CD8-positive, alpha-beta memory T cell (primary cell): ENCODE measurements at places on chromosomes 7 and 10.

DNA sequence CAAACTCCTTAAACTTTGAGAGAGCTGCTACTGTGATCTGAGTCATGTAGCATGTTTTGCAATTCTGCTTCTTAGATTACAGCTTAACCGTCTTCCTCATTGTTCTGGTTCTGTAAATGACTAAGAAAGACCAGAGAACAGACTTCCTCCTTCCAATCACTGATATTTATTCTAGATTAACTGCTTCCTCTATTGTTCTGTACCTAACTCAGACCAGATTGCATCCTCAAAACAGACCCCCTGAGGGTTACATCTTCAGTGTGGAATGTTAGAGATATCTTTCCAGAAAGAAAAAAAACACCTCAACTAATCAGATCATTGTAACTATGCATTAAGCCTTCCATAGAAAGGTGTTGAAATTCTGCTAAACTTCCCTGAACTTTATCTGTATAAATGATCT is 5.7 kb upstream of the PIP start:
- no peak for DNase-seq

- DNase-seq, result no peak
Observed at GRCh38 chr7:12968836-12969422, 281.5 kb downstream of the ARL4A start.

- no peak for DNase-seq
Observed at GRCh38 chr10:71486484-71487114, 89.9 kb downstream of the CDH23 start.

DNA sequence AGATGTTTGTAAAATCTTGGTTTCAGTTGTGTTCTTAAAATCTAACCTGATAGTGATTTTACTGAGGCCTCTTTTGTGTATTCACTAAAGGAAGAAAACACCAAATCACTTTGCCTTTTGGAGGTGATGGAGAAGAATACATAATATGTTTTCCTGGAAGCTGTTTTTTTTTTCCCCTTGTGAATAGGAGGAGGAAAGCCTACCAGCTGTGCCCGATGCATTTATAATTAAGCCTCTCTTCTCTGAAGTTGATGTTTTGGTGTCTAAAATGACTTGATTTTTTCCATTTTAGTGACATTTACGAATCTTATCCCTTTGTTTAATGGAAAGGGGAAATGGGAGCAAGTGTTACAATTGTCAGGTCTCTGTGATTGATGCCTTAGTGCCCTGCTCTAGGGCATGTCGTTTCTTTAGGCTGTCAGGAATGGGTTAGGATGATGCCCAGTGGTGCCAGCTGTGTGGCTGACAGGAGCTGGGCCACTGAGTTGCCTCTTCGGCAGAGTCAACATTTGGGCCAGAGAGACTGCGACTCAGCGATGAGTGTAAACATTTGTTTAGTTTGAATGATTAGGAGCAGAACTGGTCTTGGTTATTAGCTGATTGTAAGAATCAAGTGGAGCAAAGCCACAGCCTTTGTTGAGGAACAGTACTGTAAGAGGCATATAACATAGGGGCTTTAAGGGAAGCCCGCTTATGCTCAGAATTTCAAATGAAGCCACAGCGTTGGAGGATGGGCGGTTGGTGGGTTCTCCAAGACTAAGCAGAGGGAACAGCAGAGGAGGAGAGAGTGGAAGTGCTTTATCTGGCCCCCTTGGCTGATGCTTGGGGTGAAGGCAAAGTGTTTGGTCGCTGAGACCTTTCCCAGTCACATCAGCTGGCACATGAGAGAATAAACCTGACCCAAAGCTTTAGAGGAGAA is 81.6 kb downstream of the CDK14 start:
- DNase-seq, result no peak

DNA sequence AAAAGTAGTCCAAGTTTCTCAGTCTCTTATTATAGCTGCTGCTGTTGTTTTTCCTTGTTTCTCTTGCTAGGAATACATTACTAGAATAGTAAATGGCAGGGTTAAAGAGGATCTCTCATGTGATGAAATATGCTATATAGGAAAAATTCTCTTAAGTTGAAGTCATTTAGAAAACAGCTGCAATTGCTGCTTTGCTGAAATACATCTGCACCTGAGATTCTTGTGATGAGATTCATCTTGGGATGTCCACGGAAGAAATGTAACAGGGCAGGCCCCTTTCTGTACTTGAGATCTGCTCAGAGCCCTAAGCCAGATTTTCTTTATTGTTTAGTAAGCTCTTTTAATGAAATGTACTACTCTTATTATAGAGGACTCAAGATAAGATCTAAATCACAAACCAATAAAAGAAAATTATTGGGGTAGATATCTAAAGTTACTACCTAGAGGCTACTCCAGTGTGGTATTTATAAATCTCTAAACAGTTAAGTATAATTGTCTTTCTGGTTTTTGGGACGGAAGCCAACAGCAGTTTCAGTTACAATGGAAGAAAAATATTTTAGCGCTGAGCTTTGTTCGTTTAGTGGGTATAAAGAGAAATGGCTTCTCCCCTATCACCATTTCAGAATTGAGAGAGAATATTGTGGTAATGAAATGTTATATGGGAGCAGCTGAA is 701.5 kb downstream of the KCNMA1 start:
- DNase-seq, result no peak

GRCh38 chr10:89360157-89360556 is 17.7 kb upstream of the IFIT1B start:
- no peak for DNase-seq

DNA sequence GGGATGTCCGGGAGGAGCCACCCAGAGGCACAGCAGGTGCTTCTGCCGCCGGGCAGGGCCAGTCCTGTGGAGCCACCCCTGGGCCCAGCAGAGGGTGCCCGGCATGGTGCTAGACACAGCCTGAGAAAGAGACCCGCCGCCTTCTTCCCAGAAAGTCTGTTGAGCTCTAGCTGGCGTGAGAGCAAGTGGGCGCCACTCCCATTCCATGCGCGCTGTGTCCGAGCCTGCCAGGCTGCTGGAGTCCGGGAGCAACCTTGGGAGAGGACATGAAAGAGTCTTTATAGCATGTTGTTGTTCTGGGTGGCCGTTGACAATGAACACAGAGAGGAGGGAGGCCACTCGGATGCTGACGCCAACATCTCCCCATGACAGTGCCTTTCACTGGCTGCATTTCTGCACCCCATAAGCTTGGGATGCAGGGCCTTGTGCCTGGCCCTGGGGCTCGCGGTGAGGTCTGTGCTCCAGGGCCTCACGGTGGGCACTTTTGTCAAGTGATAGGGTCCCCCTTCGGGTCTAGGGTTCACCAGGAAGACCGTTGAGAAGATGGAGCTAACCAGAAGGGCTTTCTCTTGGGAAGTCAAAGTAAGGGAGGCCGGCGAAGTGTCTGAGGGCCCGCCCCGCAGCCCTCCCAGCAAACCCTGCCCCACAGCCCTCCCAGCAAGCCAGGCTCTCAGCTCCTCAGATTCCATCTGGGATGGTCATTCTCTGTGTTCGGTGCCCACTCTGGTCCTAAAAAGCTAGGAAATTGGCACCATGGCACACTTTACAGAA is 47.3 kb downstream of the NKX6-2 start:
- DNase-seq, result no peak
